WERI-Rb-1 (cell line): ENCODE measurements at places on chromosomes 2 and 18.

GRCh38 chr2:3680548-3681345, 22.6 kb upstream of the DCDC2C start:
- no peak for DNase-seq

- DNase-seq, result no peak
Measured at GRCh38 chr2:28326469-28326805, 66.2 kb upstream of the FOSL2 start.

DNA sequence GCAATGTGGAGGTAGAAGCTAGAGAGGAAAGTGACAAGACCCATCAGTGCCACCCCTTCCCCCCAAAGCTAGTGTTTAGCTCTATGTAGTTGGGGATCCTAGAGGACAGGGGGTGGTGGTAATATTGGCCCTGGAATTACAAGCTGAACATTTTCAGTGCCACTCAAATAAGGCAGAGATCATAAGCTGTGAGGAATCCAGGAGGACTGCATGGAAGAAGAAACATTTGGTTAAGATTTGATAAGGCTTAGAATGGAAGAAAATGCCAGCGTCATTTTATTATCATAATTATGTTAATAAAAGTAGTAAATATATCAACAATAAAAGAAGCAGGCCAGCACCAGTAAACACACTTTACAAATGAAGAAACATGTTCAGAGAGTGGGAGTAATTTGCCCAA, 33.7 kb downstream of the KCNK3 start:
- no peak for DNase-seq

DNA sequence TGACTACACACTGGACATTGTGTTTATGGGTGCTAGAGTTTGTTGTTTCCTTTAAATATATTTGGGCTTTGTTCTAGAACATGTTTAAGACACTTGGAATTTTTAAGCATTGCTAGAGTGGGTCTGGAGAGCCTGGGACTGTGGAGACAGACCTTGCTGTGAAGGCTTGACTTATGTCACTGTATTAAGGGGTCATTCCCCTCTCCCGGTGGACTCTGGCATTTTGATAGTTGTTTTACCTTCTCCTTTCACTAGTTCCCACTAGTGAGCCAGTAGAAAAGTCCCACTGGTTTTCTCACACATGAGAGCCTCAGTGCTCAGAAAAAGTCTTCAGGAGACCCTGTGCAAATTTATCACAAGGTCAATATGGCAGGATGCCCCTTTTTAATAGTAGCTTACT, 18.6 kb downstream of the ADNP2 start:
- no peak for DNase-seq

GRCh38 chr2:33444967-33445366, 31.5 kb upstream of the RASGRP3 start:
- no peak for DNase-seq

DNA sequence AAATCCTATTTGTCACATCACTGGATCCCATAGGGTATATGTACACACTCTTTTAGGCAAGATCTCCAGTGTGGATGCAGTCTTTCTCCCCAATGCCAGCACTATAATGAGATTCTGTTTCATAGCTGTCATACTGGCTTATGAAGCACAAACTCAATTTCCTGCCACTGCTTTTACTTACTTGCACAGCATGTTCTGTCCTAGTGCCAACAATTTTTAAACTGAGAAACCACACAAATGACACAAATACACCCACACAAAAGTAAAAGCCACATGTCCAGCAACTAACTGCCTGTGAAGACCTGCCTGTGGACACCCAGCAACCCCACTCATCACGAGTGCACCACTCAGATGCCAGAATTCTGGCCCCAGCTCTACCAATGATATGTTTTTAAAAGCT, 29.6 kb upstream of the RNU4ATAC start:
- no peak for DNase-seq

DNA sequence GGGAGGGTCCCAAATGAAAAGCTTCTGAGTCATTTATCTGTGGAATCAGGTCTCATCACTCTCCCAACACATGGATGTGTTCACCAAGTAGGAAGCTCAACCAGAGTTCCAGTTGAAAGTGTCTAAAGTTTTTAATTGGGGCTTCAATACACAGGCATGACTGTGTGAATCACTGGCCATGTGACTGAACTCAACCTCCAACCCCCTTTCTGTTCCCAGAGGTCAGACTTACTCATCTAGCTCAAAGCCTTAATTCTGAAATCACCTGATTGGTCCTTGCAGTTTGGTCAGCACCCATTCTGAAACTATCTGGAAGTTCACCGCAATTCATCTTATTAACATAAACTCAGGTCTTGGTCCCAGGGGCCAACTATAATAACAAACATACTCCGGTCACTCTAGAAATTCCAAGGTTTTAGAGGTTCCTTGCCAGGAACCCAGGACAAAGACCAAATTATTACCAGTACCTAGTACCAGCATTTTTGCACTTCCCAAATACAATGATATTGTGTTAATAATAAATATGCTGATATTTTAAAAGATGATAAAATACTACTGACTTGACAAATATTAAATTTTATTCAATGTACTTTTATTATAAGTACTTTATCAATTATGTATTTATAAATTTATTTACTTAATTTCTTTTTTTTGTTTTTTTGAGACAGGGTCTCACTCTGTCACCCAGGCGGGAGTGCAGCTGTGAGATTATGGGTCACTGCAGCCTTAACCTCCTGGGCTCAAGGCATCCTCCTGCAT, 10.7 kb upstream of the RBM45 start:
- DNase-seq, result no peak

DNA sequence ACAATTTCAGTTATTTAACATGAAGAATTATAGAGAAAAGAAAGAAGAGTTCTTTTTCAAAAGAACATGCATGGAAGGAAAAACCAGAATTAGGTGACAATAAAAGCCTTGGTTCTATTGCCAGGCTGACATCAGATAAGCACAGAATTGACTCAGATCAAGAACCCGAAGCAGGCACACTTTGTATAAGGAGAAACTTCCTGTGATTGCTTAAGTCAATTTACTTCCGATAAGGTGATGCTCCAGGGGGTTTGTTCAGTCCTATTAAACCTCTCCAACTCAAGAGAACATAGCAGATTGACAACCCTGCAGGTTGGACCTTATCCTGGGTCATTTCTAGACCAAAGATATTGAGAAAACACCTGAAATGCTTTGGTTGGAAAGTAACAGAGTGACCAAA, 31.4 kb downstream of the GAREM1 start:
- DNase-seq, result no peak

GRCh38 chr2:179336782-179337534, 72.3 kb upstream of the SESTD1 start:
- DNase-seq, result no peak

- no peak for DNase-seq
Measured at GRCh38 chr18:32167980-32168730, 21.7 kb upstream of the MEP1B start.

- DNase-seq, result no peak
Measured at GRCh38 chr2:73701968-73702665, 35.0 kb downstream of the TPRKB start.

DNA sequence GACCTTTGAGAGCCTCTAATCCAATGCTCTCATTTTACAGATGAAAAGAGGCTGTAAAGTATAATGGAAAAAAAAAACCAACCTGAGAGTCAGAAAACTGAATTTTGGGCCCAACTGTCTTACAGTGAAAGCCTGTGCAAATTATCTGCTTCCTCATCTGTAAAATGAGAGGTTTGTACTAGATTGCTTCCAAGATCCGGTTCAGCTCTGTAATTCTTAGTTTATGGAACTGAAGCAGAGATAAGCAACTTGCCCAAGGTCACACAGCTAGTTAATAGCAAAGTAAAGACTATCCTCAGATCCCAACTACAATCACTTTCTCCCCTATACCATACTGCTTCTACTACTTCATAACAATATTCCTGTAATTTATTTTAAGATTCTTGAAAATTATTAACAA, 6.3 kb downstream of the TLK1 start:
- no peak for DNase-seq

DNA sequence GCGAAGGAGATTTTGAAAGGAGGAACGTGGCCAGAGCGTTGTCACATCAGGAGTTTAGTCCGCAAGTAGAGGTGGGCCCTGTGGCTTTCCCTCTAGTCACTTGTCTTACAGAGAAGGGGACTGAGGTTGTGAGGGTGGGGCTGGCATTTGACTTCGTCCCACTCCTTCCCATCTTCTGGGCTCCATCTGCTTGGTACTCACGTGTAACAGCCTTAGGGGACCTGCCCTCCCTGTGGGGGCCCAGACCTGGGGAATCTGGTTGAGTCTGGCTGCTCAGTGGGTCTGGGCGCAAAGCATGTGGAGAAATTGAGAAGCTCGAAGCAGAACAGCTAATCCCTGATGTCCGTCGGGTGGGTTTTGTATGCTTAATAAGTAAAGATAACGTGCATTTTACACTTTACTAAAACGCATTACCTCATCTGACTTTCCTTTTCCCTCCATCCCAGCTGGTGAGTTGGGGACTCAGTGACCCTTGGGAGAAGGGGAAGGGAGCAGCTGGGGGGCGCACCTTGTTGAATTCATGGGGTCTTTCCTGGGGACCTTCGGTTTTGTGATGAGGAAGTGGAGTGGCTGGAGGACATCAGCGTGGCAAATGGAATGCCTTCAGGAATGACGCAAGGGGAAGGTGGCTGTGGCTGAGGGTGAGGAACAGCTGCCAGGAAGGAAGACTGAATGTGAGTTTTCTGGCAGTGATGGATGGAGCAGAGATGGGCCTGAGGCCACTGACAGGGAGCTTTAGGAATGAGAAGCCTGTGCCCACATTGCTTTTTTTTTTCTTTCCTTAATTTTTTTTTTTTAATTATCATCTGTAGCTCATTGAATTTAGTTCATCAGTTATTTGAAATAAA, 44.8 kb downstream of the ASAP2 start:
- no peak for DNase-seq

GRCh38 chr2:43521568-43521967, 74.3 kb downstream of the THADA start:
- no peak for DNase-seq

- DNase-seq, result no peak
Measured at GRCh38 chr2:170142502-170142901, 35.4 kb upstream of the MYO3B start.

- peak; percentile 34 for DNase-seq
Measured at GRCh38 chr2:172456002-172456401, 28.6 kb downstream of the ITGA6 start.

- DNase-seq, result no peak
Measured at GRCh38 chr2:192159736-192160135, 35.0 kb downstream of the TMEFF2 start.

DNA sequence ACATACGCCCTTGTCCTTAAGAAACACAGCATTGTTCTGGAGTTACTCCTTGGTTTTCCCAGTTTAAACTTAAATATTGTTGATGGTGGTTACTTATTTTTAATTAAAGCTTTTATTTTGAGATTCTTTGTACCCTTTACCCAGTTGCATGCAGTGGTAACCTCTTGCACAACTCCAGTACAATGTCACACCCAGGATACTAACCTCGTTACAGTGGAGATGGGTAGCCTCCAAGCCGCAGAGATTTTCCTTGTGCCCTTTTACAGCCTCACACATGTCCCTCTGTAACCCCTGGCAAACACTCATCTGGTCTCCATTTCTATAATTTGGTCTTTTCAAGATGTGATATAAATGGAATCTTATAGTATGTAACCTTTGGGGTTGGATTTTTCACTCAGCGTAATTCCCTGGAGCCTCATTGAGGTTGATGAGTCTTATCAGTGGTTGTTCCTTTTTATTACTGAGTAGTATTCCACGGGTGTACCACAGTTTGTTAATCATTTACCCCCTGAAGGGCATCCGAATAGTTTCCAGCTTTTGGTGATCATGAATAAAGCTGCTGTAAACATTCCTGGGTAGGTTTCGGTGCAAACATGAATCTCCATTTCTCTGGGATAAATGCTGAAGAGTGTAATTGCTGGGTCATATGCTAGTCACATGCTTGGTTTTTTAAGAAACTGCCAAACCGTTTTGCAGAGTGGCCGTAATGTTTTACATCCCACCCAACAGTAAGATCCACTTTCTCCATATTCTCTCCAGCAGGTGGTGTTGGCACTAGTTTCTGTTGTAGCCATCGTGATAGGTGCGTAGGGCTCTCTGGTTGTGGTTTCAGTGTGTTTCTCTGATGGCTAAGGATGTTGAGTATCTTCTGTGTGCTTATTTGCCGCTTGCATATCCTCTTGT, 68.6 kb downstream of the DGKD start:
- no peak for DNase-seq

DNA sequence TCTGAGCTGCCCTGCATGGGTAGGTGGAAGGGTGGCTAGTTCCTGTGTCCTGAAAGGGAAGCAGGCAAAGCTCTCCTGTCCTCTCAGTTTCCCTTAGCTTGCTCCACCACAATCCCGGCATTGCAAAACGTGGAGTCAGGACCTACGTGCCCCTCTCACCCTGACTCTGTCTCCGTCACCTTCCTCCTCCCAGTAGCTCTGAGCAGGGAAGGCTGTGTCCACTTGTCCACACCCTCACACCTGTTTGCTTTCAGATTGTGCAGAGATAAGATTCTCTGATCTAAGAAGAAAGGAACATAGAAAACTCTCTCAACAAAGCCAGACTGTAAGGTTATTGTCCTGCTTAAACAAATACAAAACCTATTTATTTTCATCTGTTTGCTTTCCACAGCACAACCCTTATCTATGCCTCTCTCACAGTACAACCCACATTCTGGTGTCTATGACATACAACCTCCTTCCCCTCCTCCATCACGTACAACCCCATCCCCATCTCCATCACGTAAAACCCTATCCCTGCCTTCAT, 79.0 kb downstream of the ALPK2 start:
- DNase-seq, result no peak

DNA sequence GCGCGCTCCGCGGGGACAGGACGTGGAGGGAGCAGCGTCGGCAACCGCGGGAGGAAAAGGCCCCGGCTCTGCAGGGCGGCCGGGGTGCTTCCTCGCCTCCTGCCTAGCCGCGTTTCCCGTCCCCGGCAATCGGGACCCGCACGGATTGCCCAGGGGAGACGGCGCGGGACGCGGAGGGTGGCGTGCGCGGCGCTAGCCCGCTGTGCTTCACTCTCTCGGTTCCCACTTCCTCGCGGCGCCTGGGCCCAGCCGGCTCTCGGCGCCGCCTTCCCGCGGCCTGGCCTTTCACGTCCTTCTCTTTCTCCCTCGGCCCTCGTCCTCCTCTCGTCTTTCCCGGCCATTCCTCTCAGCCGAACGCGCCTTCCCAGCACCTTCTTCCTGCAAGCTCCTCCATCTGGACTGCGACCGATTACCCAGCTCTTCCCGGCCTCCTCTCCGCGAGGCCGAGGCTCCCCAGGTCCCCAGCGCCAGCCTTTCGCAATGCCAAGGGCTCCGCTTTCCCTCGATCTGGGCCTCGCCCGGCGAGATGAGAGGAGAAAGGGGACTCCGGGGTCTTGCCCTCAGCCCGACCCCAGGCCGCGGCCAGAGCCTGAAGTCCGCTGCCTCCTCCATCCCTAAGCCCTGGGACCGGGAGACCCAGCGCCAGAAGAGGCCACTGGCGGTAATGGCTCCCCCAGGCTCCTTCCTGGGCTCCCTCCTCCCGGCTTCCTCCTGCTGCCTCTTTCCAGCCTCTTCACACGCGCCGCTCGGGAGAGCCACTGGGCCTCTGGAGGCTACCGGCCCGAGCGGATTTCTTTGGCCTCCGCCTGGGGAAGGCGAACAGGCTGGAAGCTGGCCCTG, 34.3 kb upstream of the ATP6V1B1 start:
- peak; percentile 54 for DNase-seq
